ENCODE measurements at places on chromosomes 5 and 9. TPM values are rescaled to one million over a fixed set of nuclear protein-coding genes. Genes with fewer than 3 reads are reported as not detected.

The PCDHGA12 gene
- 0.18 TPM for total RNA-seq

The ATP10B gene
- total RNA-seq = not detected

The FRMPD1 gene
- not detected for total RNA-seq

The DUSP1 gene
- total RNA-seq = 6.2 TPM

The ERBIN gene
- 54.1 TPM for total RNA-seq

The GRM6 gene
- not detected for total RNA-seq

The OTULINL gene
- 36.3 TPM for total RNA-seq

The RBM27 gene
- 21.8 TPM for total RNA-seq

The IRX4 gene
- not detected for total RNA-seq

The NR5A1 gene
- total RNA-seq = not detected

The FBP1 gene
- not detected for total RNA-seq

The SLC4A9 gene
- total RNA-seq = not detected

The ORM2 gene
- not detected for total RNA-seq

The SPATA6L gene
- 0.27 TPM for total RNA-seq

All from T-helper 2 cell treated with Interferon-gamma antibody and Interleukin-4, amounts not matched to agents 100 ng/mL and 5 ng/mL, for 36 hours (primary cell).